GM10248 (cell line): ENCODE measurements at places on chromosomes 3 and 15.
A peak's percentile ranks its signal among the peaks of the same experiment; 100 is the strongest.

DNA sequence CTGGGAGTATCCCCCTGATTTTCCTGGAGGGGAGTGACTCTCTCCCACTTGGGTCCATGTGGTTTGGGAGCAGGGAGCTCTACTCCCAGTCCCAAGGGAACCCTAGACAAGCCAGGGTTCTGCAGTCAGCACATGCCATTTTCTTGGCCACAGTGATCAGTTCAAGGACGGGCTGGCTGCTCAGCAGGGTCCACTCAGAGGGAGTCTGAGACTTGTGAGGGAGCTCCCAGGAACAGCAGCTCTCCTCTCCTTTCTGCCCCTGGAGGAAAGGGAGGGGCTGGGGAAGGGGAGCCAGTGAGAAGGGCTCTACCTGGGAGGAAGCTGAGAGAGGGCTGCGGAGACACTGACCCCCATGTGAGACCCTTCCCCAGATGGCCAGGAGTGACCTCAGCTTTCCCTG is 29.1 kb upstream of the LMCD1 start:
- no peak for DNase-seq

GRCh38 chr3:61452535-61453090 is 108.8 kb upstream of the PTPRG start:
- DNase-seq, result no peak

DNA sequence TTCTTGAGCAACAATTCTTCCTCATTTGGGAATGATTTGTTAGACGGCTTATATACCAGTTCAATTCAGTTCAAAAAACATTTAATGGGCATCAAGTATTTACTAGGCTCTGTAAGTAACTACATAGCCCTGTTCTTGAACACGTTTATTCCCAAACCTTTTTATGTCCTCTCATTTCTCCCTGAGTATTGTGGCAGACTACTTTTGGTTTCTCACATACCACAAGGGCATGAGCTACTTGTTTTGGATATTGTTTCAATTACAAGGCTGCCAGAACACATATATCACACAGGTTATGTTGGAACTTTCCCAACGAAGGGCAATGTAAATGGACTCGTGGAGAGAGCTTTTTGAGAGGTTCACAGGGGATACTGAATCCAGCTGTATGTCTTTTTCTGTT is 363.8 kb upstream of the NAALADL2 start:
- DNase-seq, result no peak

GRCh38 chr15:57727031-57727430 is 20.5 kb downstream of the POLR2M start:
- DNase-seq, result no peak

DNA sequence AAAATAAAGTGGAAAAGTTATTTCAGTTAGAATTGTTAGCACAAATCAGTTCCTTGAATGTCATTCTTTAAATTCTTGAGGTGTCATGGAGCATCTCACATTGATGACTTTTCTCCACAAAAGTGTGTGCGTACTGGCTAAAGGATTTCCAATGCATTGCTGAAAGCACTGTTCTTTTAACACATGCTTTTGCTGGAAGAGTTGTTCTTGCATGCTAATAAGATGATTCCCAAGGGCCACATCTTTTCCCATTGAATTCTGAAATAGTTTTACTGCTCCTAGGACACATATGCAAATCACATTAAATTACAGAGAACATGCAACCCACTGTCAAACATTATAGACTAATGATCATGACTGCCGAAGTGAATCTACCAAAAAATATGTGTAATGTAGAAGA is 516.3 kb upstream of the CADM2 start:
- no peak for DNase-seq

GRCh38 chr15:41928637-41929620 is 35.1 kb upstream of the SPTBN5 start:
- peak; percentile 74 for DNase-seq

DNA sequence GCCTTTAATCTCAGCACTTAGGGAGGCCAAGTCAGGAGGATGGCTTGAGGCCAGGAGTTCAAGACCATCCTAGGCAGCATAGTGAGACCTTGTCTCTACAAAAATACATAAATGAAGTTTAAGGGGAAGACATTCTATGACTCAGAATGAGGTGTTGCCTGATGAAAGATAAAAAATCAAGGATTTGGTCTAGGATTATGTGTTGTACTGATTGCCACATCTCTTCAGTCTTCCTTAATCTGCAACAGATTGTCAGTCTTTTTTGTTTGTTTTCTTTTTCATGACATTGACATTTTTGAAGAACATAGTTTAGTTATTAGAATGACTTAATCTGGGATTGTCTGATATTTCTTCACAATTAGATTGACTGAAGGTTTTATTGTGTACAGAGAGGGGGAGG is 26.3 kb upstream of the DPPA4 start:
- no peak for DNase-seq

DNA sequence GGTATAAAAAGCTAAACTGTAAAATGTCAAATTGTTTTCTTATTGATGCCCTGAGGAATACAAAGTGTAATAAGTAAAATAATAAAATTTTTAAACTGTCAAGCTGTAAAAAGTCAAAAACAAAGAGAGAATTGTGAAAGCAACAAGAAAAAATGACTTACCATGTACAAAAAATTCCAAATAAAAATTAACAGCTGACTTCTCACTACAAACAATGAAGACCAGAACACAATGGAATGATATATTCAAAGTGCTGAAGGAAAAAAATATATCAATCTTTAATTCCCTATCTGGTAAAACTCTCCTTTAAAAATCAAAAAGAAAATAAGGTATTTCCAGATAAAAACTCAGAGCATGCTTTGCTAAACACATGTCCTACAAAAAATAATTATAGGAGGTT is 883.5 kb downstream of the IGSF11 start:
- DNase-seq, result no peak

DNA sequence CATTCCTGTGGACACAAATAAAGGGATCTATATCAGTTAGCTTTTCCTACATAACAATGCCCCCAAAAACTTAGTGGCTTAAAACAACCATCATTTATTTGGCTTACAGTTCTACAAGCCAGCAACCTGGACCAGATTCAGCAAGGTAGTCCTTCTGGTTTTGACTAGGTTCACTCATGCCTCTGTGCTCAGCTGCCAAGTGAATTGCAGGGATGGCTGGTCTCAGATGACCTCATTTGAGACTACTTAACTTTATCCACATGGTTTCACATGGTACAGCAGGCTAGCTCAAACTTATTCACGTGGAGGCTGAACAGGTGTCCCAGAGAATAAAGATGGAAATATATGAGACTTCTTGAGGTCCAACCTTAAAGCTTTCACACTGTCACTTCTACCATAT is 119.3 kb upstream of the BFSP2 start:
- DNase-seq, result no peak

GRCh38 chr3:106963442-106963841 is 413.8 kb upstream of the CCDC54 start:
- no peak for DNase-seq

- DNase-seq, result no peak
Measured at GRCh38 chr3:154955907-154956533, 124.1 kb upstream of the MME start.

GRCh38 chr3:50100956-50101845 is 12.5 kb downstream of the RBM5 start:
- DNase-seq, result no peak

GRCh38 chr3:70094197-70094596 is 94.7 kb downstream of the SAMMSON start:
- DNase-seq, result peak; percentile 3

- no peak for DNase-seq
Measured at GRCh38 chr3:13501958-13502790, 22.1 kb downstream of the HDAC11 start.

DNA sequence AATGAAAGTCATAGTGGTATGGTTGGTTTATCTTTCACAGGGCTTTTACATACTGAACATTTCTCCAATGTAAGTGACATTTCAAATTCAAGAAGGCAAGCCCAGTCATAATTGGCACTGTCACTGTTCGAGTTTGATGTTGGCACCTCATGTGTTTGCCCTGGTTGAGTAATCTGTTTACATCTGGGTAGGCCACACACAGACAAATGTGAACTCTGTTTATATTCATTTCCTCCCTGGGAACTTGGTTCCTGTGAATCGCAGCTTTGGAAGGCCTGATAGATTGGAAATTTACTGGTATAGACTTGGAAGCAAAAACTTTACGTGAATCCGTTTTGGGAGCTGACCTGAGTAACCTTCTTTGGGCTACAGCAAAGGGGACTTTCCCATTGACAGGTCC is 395.2 kb upstream of the AZI2 start:
- no peak for DNase-seq
